Stimulated activated CD4-positive, alpha-beta T cell treated with anti-CD3 and anti-CD28 coated beads, TNF-alpha, amount 100 ng/mL, for 24 hours (primary cell): ENCODE measurements at places on chromosomes 5 and 9.

DNA sequence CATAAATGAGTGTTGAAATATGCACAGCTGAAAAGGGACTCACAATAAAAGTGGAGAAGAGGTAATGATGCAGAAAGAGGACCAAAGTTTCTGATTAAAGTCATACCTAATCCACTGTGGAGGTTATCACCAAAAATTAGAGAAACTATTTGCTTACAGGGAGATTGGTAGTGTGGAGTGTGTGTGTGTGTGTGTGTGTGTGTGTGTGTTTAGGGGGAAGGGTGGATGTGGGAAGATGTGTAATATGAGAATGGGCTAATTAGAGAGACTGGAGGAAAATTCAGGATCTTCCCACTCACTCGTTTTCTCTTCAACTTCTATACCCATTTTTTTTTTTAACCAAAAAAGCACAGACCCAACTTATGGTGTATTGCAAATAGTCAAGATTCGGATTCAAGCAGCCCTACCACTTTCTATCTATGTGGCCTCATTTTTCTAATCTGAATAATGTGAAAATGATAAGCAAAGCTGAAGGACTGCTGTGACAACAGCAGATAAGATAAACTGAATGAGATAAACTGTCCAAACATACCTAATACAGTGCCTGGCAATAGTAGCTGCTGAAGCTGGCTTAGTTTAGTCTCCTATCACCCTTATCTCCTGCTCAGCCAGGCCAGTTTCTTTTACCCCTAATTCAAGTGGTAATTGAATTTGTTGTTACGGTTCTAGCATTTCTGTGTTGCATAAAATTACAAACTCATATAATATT, 501.1 kb downstream of the KDM4C start:
- no peak for DNase-seq

DNA sequence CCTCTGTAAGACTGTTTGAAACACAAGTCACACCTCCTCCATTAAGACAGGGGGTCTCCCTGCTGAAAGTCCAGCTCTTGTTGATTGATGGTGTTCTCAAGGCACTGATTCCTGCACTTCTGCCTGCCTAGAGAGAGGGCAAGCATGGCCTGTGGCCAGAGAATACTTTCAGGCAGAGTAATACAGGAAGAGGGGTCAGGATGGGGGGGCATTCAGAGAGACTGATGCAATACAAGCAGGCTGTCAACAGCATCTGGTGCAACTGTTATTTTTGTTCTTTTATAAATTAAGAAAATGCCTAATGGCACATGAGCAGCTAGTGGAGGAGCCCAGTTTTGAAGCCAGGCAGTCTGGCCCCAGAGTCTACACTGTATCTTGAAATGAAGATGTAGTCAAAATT, 302.2 kb downstream of the DIRAS2 start:
- DNase-seq = no peak

DNA sequence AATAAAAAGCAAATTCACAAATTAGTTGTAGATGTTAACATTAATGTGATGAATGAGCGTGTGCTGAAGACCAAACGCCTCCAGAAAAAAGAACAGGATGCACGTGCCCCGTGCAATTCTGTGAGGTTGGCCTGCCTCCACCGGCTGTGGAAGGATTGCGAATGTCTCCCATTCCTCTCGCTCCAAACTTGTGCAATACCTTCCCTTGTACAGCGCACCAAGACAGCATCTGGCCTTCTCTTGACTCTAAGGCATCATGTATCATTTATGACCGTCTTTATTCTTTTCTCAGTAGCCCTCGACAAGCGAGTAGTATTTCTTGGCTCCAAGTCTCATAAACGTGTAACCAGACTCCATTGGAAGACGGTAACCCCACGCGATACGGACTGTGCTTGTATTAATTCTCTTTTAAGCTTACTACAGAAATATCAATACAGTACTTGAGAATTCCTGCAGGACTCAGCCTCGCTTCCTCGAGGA, 1.5 kb upstream of the TESK1 start:
- no peak for DNase-seq

DNA sequence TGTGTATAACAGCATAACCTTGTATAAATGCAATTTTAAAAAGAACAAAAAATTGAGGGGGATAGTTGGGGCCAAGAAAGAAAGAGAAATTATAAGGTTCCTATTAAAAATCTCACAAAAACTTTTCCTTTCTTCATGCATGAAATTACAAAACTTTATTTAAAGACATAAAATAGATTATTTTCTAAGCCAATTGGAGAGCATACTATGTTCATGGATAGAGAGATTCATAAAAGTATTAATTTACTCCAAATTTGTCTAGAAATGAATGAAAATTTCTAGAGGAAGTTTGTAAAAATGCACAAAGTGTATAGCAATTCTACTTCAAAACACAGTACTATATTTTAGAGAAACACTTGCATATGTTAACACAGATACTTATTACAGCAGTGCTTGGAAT, 200.4 kb downstream of the PCSK1 start:
- DNase-seq = no peak

DNA sequence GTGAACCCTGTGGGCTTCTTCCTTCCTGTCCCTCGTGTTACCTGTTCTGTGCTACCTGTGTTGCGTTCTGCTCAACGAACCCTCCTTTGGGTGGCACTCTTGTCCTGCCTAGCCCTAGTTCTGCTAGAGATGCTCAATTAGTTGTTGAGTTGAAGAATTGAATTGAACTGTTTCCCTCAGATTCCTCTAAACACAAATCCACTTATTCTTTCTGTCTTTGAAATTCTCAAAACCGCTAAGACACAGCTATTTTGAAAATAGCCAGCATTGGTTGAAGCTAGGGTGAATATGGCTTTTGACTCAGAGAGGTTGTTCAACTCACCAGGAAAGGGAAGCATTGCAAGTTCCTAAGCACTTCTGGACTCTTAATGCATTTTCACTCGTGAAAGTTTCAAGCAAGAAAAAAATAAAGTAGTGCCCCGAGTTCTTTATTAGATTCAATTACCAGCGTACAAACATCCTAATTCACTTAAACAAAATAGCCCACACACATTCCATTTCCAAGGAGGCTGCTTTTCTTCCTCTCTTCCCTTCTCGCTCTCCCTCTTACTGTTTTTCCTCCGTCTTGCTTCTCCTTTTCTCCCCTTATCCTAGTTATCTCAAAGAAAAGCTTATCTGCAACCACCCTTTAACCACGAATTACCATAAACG, 642 bp upstream of the ITGA1 start:
- no peak for DNase-seq

DNA sequence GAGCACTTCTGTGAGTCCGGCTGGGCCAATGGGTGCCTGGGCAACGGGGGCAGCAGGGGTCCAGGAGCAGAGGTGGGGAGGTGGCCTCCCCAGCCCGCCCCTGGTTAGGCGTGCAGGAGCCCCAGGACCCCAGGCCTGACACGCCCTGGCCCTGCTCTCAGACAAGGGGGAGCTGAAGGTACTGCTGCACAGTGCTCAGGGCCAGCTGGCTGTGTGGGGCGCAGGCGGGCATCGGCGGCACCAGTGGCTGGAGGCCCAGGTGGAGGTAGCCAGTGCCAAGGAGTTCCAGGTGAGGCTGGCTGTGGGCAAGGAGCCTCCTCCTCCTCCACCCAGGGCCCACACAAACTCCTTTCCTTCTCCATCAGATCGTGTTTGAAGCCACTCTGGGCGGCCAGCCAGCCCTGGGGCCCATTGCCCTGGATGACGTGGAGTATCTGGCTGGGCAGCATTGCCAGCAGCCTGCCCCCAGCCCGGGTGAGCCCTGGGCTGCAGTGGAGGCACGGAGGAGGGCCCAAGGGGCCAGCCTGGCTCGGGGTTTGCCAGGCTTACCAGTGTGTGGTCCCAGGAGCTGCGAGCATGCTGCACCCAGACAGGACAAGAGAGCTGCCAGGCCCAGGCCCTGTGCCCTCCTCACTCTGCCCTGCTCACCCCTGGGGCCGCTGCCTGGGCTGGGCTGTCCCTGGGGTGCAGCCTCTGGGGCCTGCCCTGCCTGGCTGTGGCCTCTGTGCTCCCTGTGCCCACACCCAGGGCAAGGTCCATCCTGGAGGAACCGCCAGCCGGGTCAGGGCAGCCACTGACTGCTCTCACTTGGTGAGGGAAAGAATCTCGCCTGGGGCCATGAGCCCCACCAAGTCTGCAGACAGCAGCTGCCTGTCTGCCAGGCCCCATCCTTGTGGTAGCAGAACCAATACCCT, 7.0 kb downstream of the MAMDC4 start:
- no peak for DNase-seq

DNA sequence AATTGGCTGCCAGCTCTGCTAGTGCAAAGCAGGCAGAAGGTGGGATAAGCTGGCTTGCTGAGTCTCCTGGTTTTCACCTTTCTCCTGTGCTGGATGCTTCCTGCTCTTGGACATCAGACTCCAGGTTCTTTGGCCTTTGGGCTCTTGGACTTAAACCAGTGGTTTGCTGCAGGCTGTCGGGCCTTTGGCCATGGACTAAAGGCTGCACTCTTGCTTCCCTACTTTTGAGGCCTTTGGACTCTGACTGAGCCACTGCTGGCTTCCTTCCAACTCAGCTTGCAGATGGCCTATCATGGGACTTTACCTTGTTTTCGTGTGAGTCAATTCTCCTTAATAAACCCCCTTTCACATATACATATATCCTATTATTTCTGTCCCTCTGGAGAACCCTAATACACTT, 1293.9 kb upstream of the CDH6 start:
- DNase-seq = no peak

- no peak for DNase-seq
Measured at GRCh38 chr9:127762111-127762676, 16.3 kb downstream of the SH2D3C start.

DNA sequence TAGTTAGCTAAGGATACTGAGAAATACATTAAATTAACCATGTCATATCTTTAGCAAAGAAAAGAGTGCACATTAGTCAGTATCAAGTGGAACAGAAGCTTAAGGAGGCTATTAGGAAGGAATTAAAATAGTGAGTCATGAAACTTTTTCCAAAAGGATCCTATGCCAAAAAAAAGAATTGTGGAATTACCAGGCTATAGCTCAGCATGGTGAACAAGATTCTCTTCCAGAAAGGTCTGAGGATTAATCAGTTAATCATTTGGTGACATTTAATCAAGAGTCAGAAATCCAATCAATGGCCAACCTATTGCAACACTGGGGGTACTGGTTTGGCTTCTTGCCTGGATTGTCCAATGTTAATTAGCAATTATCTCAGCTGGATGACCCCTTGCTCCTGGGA, 244.5 kb upstream of the NMUR2 start:
- DNase-seq = no peak

- no peak for DNase-seq
Measured at GRCh38 chr5:133882846-133883245, 85.6 kb downstream of the C5orf15 start.

GRCh38 chr9:567128-567746, 274.3 kb upstream of the DMRT1 start:
- DNase-seq = no peak

GRCh38 chr5:50667653-50668595, 1.5 kb downstream of the PARP8 start:
- DNase-seq = peak; percentile 77

GRCh38 chr9:98687911-98688310, 20.8 kb downstream of the GABBR2 start:
- DNase-seq = no peak

DNA sequence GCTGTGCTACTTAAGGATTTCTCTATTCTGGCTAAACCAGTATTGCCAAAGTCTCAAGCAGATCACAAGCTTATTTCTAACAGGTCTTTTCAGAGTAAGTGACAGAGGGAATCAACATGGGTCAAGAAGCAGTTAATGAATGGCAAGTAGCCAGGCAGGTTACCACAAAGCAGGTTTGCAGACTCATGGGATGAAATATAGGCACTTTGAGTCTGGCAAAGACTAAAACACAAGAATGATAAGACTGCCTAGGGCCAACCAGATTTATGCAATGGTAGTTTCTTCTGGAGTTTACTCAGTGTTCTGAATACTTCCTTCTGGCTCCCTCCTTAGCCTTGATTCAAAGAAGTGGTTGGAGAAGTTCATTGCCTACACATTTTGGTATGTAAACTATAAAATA, 3.6 kb downstream of the HMGCS1 start:
- DNase-seq = no peak

GRCh38 chr5:133981714-133982113, 13.3 kb upstream of the C5orf15 start:
- DNase-seq = no peak

DNA sequence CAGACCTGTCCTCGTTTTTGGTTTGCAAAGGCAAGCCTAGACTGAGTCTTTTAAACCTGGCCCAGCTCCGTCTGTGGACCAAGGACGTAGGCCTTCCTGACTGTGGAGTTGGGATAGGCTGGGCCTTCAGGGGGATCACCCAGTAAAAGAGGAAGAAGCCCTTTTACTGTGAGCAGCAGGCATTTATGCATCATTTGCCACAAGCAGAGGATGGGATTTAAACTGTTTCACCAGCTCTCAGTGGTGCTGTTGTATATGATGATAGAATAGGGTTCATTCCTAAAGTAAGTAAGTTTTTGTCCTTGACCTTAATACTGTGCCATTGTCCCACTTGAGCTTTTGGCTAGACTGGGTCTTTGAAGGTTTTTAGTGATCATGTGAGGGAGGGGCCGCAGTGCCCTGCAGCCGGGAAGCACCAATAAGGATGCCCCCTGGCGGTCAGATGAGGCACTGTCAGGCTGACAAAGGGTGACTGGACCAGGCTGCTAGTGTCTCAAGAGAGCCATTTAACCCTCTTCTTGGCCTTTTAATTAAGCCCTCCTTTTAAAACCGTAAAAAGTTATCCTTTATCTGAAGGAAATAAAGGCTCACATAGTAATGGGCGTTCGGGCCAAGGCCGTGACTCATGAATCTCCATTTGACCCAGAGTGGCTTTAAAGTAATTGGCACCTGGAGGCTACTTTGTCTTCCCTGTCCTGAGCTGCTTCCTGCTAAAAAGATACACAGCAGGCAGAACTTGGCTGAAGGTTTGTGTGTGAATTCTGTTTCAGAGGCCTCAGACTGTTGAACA, 74.0 kb downstream of the UBAP1 start:
- DNase-seq = peak; percentile 22

- DNase-seq = no peak
Measured at GRCh38 chr5:93756372-93756771, 15.0 kb upstream of the POU5F2 start.

DNA sequence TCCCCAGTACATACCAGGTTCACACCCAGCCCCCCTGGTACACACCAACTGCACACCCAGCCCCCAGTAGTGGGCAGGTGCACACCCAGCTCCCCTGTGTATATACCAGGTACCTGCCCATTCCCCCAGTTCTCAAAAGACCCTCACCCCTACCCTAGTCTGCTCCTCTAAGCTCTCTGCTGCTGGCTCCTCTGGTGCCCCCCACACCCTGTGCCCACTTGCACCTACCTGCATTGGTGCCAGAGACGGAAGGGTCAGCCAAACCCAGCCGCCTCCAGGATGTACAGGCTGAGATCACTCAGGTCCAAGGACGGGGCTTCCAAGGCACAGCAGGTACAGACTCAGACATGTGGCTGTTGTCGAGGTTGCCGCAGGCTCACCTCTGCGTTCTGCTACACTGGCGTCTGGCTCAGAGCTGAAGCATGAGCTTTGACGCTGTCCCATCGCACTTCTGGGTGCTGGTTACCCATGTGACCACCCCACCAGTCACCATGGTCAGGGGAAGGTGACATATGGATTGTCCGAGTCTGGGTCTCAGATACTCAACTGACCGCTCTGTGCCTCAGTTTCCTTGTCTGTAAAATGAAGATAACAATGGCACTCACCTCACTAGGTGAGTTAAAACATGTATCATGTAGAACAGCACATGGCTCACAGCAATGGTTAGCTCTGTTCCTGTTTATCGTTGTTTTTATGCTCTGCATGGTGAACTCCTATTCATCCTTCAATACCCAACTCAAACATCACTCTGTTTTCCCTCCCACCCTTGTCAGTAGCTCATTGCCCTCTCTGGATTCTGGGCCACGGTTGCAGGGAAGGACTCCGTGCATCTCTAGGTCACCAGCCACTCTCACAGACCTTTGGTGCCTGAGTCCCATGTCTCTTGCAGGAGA, 45.3 kb upstream of the SUSD3 start:
- DNase-seq = no peak
